T-helper 22 cell (primary cell): ENCODE measurements at places on chromosomes 16 and 17.

DNA sequence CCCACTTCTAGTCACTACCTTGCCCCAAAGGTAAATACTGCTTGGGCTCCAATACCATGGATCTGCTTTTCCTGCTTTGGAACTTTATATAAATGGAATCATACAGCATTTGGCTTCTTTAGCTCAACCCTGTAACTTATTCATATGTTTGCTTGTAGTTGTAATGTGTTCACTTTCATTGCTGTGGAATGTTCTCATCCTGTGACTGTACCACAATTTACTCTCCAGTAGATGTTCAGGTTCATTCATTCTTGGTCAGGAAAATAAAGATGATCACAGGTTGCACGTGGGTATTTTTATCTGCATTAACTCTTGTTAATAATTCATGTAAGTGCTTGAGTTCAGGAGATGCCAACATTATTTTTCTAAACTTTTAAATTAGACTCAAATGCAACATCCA is 6.7 kb upstream of the BEAN1 start:
- DNase-seq: no peak

- no peak for DNase-seq
Measured at GRCh38 chr16:3950343-3951193, 70.1 kb upstream of the CREBBP start.

DNA sequence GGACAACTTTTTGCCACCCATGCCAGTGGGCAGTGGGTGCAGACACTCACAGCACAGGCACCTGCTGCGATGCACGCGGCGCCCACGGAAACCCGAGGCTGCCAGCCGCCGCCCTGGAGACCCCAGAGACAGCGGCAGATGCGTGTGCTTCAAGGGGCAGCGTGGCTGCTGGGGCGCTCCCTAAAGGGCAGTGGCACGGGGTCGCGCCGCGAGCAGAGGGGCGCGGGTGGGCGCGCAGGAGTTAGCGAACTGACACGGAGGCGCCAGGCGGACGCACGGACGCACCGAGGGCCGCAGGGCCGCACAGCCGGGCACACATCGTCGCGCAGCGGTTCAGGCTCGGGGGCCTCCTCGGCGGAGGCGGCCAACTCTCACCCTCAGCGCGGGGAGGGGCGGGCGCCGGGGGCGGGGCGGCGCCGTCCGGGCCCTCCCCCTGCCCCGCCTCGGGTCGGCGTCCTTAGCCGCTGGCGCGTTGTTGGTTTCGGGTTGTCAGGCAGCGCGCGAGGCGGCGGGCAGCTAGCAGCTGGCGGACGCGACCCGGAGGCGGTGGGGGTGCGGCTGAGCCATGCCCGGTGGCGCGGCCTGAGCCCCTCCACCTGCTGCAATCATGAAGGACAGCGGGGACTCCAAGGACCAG is at the start of gene KIF19:
KIF19 (plus strand) TSS at position 484 of the 637 bp plus-strand sequence; CDS start at position 608, 124 bp downstream.
- DNase-seq: peak; percentile 26

- DNase-seq: no peak
Measured at GRCh38 chr17:78673395-78673794, 96.2 kb upstream of the DNAH17 start.

- DNase-seq: no peak
Measured at GRCh38 chr17:75152922-75153779, 1.2 kb downstream of the JPT1 start.

DNA sequence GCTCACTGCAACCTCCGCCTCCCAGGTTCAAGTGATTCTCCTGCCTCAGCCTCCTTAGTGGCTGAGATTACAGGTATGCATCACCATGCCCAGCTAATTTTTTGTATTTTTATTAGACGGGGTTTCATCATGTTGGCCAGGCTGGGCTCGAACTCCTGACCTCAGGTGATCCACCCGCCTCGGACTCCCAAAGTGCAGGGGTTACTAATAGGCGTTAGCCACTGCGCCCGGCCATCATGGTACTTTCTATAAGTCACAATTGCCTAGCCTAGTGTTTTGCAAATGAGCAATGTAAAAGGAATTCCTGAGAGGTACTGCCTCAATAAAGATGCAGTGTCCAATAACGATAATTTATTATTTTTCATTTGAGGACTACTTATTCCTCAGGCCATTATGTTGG is 13.9 kb upstream of the PSMC3IP start:
- no peak for DNase-seq

DNA sequence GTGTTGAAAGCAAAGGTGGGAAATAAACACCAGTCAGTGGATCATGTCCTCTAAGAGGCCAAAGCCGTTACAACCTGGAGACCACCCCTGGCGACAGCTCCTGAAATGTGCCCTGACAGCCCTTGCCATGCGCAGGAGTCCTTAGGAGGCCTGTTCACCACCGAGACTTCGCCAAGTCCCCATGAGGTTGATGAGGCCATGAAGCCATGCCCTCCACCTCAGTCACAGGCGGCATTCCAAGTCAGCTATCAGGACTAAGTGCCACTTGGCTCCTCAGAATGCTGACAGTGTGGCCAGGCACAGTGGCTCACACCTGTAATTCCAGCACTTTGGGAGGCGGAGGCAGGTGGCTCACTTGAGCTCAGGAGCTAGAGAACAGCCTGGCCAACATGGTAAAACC is 27.1 kb downstream of the ADAM11 start:
- DNase-seq: no peak
